Thymus (tissue), 14 donors: ENCODE measurements at places on chromosomes 2 and 18.
A peak's percentile ranks its signal among the peaks of the same experiment; 100 is the strongest.

DNA sequence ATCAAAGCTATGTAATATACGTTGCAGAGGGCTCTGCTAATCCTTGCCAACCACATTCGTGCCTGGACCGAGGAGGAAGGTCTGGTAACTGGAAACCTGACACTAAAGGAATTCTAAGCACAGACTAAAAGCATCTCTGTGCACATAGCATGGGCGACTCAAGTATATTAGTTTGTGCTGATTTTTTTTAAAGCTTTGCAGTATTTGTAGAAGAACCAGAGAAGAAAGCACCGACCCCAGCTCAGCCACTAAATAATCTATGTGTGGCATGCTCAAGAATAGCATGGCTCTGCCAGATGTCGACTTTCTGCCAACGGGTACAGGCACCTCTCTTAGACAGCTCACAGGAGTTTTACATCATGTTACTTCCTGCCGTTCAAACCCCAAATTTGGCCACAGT, 73.2 kb upstream of the NRP2 start:
- DNase-seq: no peak

DNA sequence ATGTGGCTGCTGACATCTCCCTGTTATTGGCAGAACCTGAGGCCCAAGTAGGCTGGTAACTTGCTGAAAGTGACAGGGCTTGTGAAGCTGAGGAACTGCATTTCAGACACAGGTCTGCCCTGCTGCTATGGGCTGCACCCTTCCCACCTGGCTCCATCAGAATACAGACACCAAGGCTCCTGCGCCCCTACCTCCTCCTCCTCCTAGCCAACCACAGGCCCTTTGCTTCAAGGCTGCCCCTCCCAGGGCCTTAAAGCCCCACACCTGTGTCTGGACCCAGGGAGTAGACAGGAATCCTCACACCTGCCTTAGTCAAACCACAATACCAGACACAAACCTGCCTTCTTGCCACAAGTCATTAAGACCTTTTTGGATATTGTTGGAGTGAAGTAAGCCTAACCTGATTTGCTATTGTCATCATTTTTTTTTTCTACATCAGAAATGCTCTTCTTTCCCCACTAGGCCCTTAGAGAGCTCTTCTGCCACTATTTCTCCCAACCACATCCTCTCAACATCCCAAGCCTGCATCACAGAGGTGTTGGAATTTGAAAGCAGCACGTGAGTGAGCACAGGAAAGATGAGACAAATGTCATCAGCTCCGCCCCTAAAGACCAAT, 489.7 kb downstream of the EIPR1 start:
- no peak for DNase-seq

- no peak for DNase-seq
These were observed 6.3 kb upstream of the SFT2D3 start for GRCh38 chr2:127694986-127695385.

DNA sequence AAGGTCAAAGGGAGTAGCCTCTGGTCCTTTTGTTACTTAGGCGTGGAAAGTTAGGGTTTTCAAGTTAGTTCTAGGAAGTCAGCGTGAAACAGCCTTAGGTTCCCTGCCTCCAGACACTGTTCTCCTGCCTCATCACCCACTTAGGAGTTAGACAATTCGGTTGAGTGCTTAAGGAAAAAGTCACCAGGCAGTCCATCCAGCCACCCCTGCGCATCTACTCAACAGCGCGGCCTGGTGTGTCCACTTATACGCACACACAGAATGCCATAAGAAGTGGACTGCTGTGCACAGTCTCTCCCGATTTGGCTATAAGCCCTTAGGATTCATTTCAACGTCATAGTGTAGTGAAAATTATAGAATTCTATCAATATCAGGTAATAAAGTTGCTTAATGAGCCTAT, 470.8 kb upstream of the TNP1 start:
- DNase-seq: no peak

- DNase-seq: no peak
These were observed 60.7 kb downstream of the RND3 start for GRCh38 chr2:150426724-150427123.

GRCh38 chr2:101745711-101746694, 48.5 kb downstream of the MAP4K4 start:
- DNase-seq: no peak

DNA sequence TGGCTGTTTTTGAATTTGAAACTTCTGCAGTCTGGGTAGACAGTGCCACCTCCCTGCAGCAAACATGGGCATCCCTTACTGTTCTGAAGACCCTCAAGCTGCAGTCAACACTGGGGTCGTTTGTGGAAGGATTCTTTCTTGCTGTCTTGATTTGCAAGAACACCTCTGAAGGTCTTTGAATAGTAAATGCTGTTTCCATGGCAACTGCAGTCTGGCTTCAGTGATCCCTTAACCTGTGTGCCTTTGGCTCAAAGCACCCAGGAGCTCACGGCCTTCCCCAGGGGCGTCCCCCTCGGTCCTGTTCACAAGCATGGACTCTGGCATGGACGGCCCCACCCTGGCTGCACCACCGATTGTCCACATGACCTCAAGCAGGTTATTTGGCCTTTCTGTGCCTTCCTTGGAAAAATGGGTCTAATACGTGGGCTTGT, 38.3 kb downstream of the LRRFIP1 start:
- DNase-seq: no peak

- no peak for DNase-seq
These were observed 45.2 kb upstream of the B3GNT2 start for GRCh38 chr2:62150597-62151305.

- peak; percentile 83 for DNase-seq
These were observed 225.4 kb upstream of the ID2 start for GRCh38 chr2:8456151-8457091.
